ENCODE measurements at places on chromosomes 2 and 18. TPM values are rescaled to one million over a fixed set of nuclear protein-coding genes. Genes with fewer than 3 reads are reported as not detected.

DNA sequence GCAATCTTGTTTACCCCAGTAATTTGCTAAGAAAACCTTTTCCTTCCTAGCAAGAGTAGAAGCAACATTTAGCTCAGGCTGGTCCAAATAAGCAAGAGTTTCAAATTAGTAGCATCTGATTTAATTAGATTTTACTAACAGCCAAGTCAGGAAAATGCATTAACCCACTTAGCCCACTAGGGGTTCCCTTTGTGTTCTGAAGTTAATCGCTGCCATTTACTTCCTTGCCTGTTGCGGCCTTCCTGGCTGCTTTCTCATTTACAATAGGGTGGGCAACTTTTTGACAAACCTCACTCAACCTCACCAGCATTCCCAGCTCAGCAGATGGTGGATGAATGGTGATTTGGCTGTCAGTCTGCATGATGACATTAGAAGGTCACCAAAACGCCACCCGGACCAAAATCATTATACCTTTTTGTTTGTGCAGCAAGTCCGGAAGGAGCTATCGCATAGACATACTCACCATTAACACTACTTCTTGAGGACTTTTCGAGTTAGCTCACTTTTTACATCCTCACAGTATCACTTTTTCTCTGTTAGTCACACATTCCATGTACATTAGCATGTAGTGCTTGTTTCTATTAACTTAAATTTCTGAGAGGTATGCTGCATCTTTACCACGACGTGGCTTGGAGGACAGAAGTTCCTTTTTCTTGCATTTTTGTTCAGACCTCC is 101.5 kb upstream of the SETBP1 start:
- peak; percentile 92 for DNase-seq

- DNase-seq = no peak
Measured at GRCh38 chr2:46510598-46511177, 31.3 kb downstream of the TMEM247 start.

DNA sequence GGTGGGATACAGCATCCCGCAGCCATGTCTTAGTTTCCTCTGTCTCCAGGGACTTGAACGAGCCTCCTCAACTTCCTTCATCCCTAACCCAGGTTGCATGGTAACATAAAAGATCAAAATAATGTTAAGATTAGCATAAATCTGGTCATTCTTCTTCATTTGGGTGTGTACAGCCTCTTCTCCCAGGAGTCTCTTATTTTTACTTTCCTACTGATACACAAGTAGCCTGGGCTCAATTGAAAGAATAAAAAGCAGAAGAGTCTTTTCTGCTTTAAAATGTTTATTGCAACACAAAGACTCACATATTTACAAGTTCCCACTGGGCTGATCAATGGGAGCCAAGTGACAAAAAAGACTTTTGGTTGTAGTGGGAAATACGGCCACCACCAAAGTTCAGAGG is 137.9 kb upstream of the PID1 start:
- DNase-seq = no peak

DNA sequence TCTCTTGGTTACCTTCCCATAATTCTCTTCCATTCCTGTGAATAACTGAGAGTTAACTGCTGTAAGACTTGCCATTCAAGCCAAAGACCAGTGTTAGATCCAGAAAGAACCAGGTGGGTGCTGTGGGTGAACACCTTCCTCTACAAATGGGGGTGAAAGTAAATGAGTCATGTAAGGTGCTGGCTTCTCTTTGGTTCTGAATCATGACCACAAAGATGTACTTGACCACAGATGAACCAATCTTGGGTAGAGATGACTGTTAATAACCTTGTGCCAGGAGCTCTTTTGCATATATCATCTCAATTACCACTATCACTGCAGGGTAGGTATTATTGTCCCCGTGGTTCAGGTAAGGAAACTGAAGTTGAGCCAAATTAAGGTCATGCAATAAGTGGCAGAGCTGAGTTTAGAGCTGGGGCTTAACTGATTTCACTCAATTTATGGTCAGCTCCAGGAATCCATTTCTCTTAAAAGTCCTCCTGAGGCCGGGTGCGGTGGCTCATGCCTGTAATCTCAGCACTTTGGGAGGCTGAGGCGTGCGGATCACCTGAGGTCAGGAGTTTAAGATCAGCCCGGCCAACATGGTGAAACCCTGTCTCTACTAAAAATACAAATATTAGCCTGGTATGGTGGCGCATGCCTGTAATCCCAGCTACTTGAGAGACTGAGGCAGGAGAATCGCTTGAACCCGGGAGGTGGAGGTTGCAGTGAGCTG is 244.9 kb upstream of the CXCR4 start:
- peak; percentile 29 for DNase-seq

GRCh38 chr2:127158614-127159290 is 51.8 kb upstream of the BIN1 start:
- DNase-seq = no peak

DNA sequence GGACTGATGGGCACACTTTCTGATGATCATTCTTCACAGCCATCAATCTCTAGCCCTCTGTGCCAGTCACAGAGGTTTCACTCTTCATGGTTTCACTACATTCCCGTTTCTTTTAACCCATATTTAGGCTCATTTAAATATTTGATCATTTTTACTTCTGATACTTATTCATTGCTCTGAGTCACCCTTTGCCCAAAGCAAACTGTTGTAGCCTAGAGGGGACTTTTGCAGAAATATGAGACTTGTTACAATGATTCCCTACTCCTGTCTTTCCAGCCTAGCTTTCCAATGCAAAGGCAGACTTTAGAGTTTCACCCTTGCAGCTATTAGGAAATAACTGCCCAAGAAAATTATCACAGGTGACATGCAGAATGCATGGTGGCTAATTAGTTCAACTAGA is 444.2 kb downstream of the PTPRM start:
- DNase-seq = no peak

Gene WDR75
- 36.2 TPM for total RNA-seq

DNA sequence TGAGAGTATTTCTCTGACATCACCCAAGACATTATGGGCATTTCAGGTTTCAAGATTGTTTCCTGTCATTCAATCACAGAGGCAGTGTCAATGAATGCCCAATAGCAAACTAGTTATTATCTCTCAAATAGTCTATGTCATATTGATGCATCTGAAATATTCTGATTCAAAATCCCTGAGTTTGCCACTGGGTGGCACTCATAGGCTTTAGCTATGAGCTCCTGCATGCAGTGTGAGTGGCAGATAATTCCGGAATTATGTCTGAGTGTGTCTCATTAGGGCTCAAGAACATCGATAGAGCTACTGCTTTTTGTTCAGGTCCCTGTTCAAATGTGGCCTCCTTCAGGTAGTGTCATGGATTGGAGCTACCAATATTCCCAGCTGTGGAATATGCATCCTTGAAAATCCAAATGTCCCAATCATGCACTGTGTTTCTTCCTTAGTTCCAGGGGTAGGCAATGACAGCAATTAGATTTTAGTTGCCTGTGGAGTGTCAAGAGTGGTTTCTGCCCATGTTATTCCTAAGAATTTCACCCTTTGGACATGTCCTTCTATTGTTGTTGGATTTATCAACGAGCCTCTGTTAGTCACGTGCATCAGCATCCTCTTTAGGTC is 7.8 kb upstream of the OR6B3 start:
- no peak for DNase-seq

DNA sequence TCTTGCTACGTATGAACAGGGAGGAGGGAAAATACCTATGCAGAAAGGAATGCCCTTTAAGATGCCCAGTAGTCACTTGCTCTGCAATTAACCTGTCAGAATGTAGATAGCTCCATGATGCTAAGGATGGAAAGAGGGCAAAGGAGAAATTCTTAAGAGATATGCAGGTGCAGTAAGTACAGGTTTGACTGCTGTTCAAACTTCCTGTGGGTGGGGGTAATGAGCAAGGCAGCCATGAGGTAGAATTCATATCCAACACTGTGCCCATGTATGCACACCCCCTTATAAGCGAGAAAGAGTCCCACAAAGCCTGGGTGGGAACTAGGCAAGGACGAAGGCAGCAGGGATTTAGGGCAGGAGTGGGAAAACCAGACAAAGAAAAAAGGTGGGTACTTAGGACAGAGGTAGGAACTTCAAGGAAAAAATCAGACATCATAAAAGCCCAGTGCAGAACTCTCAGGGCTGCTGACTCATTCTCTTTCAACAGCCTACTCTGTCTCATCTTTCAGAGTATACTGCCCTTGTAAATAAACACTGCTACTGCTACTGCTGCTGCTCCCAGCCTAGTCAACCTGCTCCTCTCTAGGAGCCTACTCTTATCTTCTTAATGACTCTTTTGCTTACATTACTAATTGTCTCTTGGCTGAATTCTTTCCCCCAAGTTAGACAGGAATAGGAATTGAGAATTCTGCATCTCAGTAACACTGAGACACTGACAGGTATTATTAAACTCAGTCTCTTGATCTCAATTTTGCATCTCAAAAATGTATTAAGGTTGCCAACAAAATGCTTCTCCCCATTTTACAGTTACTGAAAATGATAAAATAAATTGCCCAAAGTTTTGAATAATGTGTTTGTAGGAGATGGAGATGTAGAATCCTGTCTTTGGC is 189.0 kb downstream of the PTH2R start:
- DNase-seq = no peak

- DNase-seq = peak; percentile 69
Measured at GRCh38 chr18:48452861-48453323, 43.7 kb upstream of the ZBTB7C start.

Gene GPR39
- 3.6 TPM for total RNA-seq

Gene PMAIP1
- 4.0 TPM for total RNA-seq

DNA sequence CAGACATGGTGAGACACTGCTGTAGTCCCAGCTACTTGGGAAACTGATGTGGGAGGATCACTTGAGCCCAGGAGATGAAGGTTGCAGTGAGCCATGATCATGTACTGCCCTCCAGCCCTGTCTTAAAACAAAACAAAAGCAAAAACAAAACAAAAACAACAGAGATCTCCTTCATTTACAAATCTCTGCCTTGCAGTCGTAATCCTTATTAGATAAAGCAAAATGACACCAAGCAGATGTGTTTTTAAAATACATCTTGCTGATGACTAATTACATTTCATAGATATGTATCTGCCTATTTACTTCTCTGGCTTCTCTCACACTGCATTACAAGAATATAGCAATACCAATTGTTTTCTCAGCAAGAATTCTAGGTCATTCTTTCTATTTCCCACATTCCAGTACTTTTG is 22.8 kb downstream of the NFE2L2 start:
- no peak for DNase-seq

DNA sequence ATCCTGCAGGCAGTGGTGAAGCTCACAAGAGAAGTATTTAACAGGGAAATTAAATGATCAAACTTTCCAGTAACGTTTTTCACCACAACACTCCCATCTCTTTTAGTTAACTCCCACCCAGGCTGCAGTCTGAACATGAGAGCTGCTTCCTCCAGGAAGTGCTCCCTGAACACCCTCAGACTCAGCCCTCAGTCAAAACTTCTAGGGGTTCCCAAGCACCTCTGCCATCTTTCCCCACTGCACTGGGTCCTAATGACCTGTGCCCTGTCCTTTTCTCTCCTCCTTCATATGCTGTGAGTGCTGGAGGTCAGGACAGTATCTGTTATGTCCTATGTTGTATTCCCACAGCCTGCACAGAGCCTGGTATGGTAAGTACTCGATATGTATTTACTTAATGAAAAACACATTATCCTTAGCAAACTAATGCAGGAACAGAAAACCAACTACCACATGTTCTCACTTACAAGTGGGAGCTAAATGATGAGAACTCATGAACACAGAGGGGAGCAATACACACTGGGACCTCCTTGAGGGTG is 49.2 kb upstream of the ASPRV1 start:
- DNase-seq = peak; percentile 53

DNA sequence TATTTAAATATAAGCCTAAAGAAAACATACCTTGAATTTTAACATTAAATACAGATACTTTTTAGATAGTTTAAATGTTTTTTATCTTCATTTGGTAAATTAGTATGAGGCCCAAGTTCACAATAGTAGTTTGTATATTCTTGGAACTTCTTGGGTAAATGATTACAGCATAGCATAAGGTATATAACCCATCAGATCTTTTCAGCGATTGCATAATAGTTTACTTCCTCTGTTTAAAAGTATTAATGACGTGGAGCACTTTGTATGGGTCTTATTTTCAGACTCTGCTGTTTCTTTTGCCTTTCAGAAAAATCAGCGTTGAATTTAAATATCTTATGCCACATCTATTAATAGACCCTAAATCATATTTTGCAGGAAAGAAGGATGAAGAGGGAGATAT is 60.2 kb downstream of the CHRNA1 start:
- no peak for DNase-seq

Data from osteoblast (primary cell).